ENCODE measurements at places on chromosomes 2 and 18. TPM values are rescaled to one million over a fixed set of nuclear protein-coding genes. Genes with fewer than 3 reads are reported as not detected.

DNA sequence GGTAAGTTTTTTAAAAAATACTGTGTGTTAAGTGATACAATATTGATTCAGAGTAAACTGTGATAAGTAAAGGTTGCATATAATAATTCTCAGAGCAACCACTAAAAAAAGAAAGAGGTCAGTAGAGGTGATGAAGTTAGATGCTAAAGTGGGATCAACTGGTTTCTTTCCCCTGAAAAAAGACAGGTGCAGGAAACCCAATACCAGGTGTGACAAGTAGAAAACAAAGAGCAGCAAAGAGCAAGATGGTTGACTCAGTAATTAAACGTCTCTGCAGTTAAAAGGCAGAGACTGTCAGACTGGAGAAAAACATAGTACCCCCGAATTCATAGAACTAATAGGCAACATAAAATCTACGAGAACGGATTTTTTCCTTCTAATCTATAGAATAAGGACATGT, 128.3 kb downstream of the ATP9B start:
- DNase-seq = no peak

Gene CD226
- total RNA-seq = 0.59 TPM

Gene NT5DC4
- total RNA-seq = not detected

DNA sequence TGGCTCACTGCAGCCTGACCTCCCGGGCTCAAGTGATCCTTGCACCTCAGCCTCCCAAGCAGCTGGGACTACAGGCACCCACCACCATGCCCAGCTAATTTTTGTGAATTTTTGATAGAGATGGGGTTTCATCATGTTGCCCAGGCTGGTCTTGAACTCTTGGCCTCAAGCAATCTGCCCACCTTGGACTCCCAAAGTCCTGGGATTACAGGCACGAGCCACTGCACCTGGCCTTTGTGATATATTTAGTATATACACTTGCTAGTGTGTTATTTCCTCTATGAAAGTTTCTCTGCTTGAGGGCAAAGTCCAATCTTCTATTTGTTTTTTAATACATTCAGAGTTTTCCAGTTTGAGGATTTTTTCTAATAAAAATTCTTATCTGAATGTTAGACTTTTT, 119.3 kb downstream of the GALNT3 start:
- no peak for DNase-seq

Gene EVX2
- 0.28 TPM for total RNA-seq

Gene RASGRP3
- total RNA-seq = 2.6 TPM

DNA sequence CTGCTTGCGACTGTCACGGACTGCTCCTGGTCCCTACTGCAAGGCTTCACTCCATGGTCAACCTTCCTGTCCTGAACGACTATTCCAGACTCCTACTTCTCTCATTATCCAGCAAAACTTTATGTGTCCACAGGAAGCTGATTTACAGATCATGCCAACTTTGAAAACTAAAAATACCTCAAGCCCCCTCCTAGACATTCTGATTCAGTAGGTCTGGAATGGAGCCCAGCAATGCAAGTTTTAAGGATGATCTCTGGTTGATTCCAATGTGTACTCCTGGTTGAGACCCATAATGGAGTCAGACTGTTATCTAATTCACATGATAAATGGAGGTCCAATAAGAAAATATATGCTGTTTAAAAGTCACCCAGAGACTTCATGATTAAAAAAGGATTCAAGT, 13.1 kb upstream of the LRATD1 start:
- DNase-seq = no peak

GRCh38 chr2:220446106-220446712, 818.8 kb downstream of the SLC4A3 start:
- no peak for DNase-seq

DNA sequence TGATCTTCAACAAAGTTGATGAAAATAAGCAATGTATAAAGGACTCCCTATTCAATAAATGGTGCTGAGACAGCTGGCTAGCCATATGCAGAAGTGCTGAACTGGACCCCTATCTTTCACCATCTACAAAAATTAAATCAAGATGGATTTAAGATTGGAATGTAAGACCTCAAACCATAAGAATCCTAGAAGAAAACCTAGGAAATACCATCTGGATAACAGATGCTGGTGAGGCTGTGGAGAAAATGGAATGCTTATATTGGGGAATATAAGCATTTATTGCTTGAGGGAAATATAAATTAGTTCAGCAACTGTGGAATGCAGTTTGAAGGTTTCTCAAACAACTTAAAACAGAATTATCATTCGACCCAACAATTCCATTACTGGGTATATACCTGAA, 89.6 kb downstream of the GCA start:
- no peak for DNase-seq

Gene ANKRD30B
- total RNA-seq = not detected

DNA sequence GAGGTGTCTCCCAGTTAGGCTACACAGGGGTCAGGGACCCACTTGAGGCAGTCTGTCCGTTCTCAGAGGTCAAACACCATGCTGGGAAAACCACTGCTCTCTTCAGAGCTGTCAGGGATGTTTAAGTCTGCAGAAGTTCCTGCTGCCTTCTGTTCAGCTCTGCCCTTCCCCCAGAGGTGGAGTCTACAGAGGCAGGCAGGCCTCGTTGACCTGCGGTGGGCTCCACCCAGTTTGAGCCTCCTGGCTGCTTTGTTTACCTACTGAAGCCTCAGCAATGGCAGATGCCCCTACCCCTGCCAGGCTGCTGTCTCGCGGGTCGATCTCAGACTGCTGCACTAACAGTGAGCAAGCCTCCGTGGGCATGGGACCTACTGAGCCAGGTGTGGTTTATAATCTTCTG, 346.3 kb downstream of the CELF4 start:
- no peak for DNase-seq

Gene SETBP1
- total RNA-seq = 32.8 TPM

- DNase-seq = no peak
These were observed 84.7 kb downstream of the EPAS1 start for GRCh38 chr2:46381871-46382270.

Gene SNTG2
- total RNA-seq = 44.6 TPM

DNA sequence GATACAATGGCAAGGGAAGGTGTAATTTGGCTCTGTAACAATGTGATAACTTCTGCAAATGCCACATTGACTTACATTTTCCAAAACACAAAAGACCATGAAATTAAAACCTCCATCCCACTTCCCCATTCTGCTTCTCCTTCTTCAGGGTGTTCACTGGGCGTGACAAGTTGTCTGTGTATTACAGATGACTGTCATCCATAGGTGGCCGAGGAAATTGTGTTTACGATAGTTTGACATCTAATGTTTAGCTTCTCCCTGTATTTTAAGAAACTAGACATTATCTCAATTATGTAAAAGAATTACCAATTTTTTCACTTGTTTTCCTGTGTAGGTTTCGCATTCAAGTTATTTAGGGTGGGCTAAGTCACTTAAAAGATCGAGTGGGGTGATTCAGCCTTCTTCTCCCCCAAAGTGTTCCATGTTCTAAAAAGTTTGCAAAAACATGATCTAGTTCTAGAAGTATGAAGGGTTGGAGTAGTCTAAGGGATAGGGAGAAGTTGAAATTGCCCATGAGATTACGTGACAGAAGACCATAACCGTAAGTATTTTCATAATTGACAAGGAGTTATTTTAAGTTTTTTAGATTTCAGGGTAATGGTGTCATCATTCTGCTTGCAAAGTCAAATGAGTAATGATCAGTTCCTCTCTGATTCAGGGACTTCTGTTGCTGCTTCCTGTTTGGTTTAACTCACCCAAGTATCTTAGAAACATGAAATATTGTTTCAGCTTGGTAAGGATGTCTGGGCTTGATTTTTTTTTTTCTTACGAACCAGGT, 25.2 kb upstream of the CYTIP start:
- DNase-seq = no peak

Gene ANKRD23
- 12.5 TPM for total RNA-seq

GRCh38 chr2:98715812-98716451, 15.0 kb downstream of the MGAT4A start:
- no peak for DNase-seq

- DNase-seq = no peak
These were observed 85.4 kb upstream of the B3GNT2 start for GRCh38 chr2:62110415-62111025.

Data from uterus (tissue), 4 donors.